D721Med (cell line): ENCODE measurements at places on chromosomes 11 and 22.

GRCh38 chr11:117005758-117006157 is 92.5 kb downstream of the SIK3 start:
- DNase-seq, result no peak

DNA sequence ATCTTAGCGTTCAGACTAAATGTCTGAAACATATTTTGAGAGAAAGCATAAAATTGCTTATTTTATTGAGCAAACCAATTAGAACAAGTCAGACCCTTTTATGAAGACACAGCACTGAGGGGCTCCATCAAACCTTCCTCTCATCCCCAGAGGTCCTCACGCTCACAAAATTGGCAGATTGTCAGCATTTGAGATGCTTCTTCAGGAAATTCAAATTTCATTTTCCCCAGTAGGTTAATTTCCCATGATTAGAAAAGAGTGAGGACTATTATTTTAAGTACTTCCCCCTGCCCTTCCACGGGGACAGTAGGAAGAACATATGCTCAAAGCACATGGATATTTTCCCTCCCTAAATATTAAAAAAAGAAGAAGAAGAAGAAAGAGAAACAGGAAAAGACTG is 851.8 kb downstream of the BRD1 start:
- DNase-seq, result no peak

- DNase-seq, result no peak
Observed at GRCh38 chr11:107849790-107850189, 8.8 kb downstream of the SLC35F2 start.

DNA sequence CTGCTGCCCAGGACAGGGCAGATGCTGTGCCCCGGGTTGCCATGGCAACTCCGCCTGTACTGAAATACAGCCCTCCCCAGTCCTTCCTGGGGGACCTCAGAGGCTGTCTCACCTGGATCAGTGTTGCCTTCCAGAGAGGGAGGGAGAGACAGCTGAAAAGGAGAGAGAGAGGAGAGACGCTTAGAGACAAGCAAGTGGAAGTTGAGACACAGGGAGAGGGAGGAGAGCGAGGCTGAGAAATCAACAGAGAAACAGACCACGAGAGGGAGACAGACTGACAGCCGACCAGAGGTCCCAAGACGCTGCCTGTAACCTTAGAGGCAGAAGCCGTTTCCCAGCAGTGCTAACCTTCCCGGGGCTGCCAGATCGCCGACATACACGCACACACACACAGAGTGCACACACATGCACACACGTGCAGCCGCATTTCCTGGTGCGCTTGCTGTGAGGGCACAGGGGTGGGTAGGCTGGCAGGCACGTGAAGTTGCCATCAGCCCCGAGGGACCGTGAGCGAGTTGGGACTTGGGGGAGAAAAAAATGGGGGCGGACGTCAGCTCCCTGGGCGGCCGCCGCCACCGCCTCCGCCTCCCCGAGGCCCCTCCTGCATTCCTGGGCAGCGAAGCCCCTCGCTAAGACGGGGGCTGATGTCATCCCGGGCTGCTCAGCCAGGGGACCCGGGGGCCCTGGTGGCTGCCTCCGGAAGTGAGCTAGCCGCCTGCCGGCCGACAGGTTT is 88.6 kb upstream of the CRYBB3 start:
- DNase-seq, result no peak

- DNase-seq, result peak; percentile 33
Observed at GRCh38 chr22:45863981-45864751, 112.8 kb downstream of the WNT7B start.

DNA sequence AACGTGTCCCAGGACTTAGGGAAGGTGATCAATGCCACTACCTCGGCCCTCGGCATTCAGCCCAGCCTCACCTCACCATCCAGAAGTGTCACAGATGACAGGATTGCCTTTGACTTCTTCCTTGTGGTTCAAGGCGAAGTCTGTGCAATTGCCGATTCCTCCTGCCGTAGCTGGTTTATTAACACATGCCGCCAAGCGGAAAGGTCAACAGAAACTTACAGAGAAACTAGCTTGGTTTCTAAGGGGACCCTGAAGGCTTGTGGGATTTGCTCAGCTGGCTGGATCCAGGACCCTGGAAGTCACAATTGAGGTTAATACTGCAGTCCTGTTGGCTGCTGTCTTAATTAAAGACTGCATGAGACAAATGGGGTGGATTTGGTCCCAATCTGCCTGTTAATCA is 65.6 kb downstream of the SHANK2 start:
- no peak for DNase-seq

GRCh38 chr11:121582296-121582695 is 129.5 kb upstream of the SORL1-AS1 start:
- no peak for DNase-seq

DNA sequence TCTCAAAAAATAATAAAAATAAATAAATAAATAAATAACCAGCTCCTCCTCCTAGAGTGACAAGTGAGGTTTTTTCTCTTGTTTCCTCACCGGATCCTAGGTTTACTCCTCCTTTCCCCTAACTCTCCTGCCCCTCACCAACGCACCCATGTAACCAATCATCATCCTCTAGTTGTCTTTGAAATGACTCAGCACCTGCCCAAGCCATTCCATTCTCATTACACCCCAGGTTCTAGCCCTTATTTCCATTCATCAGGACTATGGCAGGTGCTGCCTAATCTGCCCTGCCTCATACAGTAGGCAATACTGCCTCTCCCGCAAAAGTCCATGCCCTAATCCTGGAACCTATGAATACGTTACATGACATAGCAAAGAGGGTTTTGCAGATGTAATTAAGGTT is 60.4 kb downstream of the BUD13 start:
- no peak for DNase-seq

- DNase-seq, result no peak
Observed at GRCh38 chr11:2747248-2748027, 47.6 kb upstream of the KCNQ1OT1 start.

- no peak for DNase-seq
Observed at GRCh38 chr22:32685512-32685911, 116.0 kb upstream of the TIMP3 start.

- no peak for DNase-seq
Observed at GRCh38 chr11:32439501-32440210, 4.3 kb upstream of the WT1 start.

- no peak for DNase-seq
Observed at GRCh38 chr11:66012371-66012945, 650 bp downstream of the CST6 start.

GRCh38 chr22:41966607-41967240 is 2.5 kb upstream of the SEPTIN3 start:
- DNase-seq, result no peak

DNA sequence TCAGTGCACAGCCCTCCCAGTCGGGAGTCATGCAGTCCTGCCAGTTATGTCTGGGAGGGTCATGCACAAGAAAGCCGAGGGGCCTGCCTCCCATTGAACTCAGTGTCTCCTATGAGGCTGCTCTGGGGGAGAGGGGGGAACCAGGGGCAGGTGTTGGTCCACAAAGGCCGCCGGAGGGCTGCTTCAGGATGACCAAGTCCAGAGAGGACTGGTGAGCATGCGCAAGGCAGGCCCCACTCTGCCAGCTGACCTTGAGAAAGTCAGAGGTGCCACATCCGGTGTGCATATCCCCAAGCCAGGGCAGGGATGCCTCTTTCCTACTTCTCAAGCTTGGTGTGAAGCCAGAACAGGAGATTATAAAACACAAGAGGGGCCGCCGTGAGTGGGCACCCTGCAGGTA is 4.4 kb downstream of the SCN4B start:
- no peak for DNase-seq

GRCh38 chr11:88555018-88555828 is 217.7 kb upstream of the CTSC start:
- no peak for DNase-seq

- no peak for DNase-seq
Observed at GRCh38 chr11:112380464-112380863, 119.8 kb upstream of the PLET1 start.

GRCh38 chr11:64869571-64870175 is 8.7 kb downstream of the EHD1 start:
- no peak for DNase-seq

DNA sequence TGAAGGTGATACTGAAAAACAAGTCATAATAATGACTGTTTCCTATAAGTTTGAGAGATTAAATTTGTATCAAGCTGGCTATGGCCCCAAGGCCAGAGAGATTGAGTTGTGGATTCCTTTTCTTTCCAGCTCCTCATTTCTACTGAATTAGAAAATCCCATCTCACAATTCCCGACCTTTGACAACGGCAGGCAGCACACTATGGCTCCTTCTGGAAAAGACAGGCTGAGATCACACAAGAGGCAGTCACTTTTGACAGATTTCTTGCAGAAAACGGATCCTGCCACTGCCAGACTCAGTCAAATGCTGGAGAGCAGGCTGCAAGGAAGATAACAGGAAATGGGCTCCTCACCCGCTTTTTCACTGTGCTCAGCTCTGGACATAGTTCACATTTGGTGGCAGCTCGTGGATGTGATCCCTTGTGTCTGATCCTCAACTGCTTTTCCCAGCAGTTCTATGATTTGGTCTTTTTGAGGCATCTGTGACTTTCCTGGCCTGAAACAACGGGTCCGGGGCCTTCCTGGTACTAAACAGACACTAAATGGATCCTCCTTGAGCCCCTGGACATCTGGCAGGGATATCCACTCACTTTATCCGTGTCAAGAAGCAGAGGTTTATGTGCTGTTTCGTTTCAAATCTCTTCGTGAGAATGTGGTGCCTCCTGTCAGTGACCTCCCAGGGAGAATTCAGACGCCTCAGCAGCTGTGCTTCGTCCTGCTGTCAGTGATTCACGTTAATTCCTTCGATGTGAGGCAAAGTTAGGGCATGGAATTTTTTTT is 26.1 kb upstream of the RTL6 start:
- DNase-seq, result no peak

DNA sequence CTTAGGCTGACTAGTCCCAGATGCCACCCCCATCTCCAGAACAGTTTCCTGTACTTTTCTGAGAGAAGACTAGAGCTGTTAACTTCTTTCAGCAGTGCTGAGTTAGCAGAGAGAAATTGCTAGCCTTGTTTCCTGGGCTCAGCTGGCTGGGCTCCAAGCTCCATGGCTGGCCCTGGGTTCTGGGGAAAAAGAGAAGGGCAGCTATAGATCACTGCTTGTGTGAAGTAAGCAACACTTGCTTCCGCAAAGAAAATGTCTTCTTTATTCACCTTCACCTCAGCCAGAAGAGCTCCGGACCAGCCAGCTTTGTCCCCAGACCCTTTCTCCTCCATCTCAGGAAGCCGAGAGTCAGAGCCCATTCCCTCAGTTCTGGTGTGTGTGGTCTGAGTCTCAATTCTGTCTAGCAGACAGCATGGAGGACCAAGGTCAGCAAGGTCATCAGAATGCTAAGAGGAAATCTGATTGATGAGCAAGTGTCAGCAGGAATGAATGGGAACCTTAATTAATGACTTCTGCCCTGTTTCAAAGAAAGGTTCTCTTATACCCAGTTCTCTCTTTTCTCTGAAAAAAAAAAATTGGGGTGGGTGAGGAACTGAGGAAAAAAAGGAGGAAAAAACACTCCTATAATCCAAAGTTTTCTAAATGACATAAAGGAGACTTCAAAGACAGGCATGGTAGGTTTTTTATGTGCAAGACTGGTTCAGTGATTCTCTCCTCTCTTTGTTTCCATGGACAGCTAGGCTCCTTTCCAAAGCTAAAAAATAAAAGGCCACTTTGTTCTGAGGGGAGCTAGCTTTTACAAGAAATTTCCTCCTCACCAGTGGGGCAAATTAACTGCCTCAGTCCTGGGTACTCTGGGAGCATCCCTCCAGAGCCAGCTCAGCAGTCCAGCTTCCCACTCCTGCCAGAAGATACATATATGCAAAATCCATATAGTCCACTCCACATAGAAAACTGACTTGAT is 63.6 kb upstream of the FAM181B start:
- no peak for DNase-seq

DNA sequence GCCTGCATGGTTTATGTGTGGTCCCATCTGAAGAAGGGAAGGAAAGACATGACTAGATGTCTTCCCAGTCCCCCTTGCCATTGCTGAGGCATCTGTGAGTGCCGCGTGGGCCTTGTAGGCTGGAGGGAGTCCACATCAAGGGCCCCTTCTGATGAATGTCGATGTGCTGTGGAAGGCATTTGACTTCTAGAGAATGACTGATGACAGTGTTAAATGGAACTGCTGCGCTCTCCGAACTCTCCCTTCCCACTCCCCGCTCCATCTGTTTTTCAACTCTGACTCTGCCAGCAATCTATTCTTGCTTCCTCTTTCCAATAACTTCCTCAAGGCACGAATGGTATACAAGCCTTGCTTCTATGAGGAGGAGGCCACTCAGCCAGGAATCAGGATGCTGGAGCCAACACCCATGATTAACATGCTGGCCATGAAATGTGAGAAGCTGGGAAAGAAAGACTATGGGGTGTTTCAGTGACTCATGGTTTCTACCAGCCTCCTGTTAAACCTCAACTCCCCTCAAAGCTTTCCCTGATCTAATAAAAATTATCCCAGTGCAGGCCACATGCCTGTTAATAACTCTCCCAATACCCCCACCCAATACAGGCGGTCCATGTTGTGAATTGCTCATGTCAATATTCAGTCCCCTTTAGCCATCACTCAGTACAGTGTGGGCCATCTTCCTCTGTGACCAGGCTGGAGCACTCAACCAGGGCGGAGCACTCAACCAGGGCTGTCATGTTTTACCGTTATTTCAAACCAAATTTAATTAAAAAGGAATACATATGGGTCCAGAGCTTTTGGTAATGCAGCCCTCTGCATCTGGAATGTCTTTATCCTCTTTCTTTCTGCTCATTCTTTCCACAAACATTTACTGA is 46.4 kb upstream of the TBCEL start:
- no peak for DNase-seq

- no peak for DNase-seq
Observed at GRCh38 chr11:39932966-39933365, 1526.5 kb downstream of the LRRC4C start.

DNA sequence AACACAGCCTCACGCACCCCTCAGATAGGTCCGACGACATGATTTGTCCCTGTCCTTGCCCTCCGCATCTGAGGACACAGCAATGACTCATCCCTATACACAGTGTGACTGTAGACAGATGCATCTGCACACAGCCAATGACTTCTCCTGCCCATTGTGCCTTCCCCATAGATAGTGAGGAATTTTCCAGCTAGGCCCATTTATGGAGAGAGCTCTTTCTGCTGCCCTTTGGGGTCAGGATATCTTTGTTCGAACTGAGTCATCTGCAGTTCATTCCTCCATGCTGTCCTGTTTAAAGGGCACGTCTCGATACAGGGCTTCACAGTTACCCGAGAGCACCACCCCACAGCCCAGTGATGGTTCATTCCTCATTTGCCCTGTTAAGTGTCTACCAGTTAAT is 96.7 kb downstream of the LARGE1 start:
- DNase-seq, result no peak

- DNase-seq, result peak; percentile 73
Observed at GRCh38 chr11:123145661-123146060, 49.4 kb downstream of the CLMP start.

GRCh38 chr11:102204174-102204573 is 93.9 kb downstream of the YAP1 start:
- DNase-seq, result no peak
